Thoracic aorta (tissue), 2 donors: ENCODE measurements at places on chromosomes 4 and X.

DNA sequence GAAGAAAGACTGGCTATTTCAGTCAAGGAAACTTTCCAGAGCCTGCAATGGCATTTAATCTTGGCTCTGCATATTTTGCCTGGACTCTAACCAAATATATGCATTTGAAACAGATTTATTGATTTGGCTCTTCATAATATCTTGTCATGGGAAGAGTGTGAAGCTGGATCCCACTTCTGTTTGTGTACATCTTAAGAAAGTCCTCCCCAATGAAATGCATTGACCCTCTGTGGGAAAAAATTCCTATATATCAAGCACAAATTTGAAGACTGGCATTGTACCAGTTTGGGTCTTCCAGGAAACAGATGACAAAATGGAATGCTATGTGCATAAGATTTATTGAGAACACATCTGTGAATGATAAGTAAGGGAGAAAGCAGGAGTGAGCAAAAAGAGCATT lies 897.3 kb upstream of the TENM3 start:
- DNase-seq: no peak

DNA sequence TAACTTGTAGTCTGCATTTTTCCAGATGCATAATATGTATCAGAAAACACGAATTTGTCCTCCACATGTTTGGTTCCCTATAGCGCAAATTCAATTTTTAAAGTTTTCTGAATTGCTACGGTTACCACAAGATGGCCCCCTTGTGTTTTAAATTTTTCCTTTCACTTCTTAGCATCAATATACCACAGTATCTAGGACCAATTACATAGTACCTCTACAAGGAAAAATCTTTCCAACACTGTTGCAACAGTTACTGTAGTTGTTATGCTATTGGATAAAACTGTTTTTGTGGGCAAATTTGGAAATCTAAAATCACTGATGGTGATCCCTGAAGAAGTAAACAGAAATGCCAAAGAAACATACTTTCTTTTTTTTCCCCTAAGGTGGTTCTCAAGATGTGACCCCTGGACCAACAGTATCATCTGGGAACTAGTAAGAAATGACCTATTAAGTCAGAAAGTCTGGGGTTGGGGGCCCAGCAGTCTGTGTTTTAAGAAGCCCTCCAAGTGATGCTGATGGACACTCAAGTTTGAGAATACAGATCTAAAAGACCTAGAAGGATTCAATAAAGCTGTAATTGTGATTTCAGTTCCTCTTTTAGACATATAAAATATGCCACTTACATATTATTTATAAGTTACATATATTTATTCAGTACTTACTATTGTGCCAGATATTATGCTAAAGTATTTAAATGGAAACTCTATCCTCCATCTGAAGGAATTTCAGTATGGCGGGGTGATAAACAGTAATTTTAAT lies 3.1 kb downstream of the ZGRF1 start:
- DNase-seq: no peak

GRCh38 chr4:184309241-184310170 lies 91.8 kb upstream of the ENPP6 start:
- no peak for DNase-seq

- DNase-seq: no peak
Measured at GRCh38 chr4:153468587-153468986, 2.4 kb downstream of the TMEM131L start.

GRCh38 chr4:1608821-1609500 lies 75.2 kb downstream of the FAM53A start:
- DNase-seq: no peak
